NCI-H460 (cell line): ENCODE measurements at places on chromosomes 3 and 15.

- DNase-seq, result no peak
These were observed 23.7 kb downstream of the RBM5 start for GRCh38 chr3:50112462-50112861.

- no peak for DNase-seq
These were observed 172.0 kb downstream of the UNC13C start for GRCh38 chr15:54150255-54150654.

- DNase-seq, result no peak
These were observed 5.3 kb downstream of the ASB14 start for GRCh38 chr3:57287205-57287604.

GRCh38 chr3:109353057-109353456 is 15.7 kb upstream of the DPPA4 start:
- DNase-seq, result no peak

GRCh38 chr3:127839099-127839498 is 16.8 kb upstream of the MGLL start:
- DNase-seq, result no peak

GRCh38 chr3:108416111-108416869 is 94.1 kb downstream of the MYH15 start:
- no peak for DNase-seq

DNA sequence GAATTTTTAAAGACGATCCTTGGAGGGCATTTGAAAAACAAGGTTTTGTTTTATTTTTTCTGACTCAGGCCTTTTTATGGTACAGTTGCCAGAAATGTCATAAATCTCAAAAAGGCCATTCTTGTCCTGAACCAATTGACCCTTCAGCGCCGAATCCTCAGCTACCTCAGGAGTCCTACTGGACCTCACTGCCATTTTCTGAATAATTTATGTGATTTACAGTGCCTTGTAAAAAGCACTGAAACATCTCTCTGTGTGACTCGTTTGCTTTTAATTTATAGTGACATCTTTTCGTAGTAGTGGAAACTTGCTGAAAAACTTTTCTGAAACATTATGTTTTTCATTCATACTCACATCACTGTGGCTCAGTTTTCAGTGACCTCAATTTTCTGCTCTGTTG is 72.2 kb upstream of the ARL6 start:
- DNase-seq, result no peak

GRCh38 chr3:53996141-53996874 is 104.6 kb upstream of the SELENOK start:
- no peak for DNase-seq

- no peak for DNase-seq
These were observed 131.2 kb upstream of the SMAD3 start for GRCh38 chr15:66933932-66934867.

DNA sequence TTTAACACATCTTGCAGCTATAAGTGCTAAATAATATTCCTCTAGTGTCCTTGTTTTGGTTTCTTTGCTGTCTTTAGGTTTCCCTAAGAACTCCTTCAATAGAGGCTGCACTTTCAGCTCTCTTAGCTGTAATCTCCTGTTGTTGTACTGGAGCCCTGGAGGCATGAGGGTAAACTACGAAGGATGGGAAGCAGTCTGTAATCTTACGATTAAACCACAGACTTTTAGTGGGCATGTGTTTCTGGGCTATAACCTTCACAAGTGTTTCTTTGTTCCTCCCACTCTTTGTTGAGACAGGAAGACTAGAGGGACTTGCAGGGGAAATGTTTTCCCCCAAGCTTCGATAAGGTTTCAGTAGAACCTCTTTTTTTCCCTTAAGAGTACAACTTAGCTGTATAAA is 1058.1 kb downstream of the NSUN3 start:
- no peak for DNase-seq

DNA sequence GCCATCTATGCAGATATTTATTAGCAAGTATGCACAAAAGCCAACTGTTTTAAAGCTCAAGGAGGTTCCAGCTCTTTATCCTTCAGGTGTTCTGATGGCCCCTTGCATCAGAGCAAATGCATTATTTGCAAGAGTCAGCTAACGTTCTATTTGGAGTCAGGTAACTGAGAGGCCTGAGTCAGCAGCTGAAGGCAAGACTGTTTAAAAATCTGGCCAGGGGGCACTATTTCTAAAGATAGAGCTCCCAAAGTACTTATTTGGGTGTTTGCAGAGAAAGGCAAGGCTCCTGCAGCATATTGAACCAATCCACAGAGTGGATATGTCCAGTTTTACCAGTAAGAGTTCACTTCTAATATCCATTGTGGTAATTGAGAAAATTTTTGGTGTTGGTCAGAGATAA is 146.1 kb downstream of the LRTM1 start:
- DNase-seq, result no peak

DNA sequence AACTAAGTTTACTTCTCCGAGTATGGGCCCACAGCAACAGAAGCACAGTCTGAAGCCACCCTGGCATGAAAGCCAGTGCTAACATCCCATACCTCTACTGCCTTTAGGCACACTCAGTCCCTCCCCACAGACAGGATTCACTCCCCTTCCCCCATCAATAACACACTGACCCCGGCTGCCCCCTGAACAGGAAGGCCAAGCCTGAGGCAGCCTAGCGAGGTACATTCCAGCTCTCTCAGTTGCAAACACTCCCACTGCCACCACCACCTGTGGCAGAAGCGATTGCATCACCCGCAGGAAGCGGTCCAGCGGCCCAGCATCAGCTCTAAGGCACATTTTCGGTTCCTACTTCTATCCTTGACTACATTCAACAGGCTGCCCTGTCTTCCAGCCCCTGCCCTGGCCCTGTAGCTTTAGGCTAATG is 7.0 kb upstream of the BMF start:
- no peak for DNase-seq

DNA sequence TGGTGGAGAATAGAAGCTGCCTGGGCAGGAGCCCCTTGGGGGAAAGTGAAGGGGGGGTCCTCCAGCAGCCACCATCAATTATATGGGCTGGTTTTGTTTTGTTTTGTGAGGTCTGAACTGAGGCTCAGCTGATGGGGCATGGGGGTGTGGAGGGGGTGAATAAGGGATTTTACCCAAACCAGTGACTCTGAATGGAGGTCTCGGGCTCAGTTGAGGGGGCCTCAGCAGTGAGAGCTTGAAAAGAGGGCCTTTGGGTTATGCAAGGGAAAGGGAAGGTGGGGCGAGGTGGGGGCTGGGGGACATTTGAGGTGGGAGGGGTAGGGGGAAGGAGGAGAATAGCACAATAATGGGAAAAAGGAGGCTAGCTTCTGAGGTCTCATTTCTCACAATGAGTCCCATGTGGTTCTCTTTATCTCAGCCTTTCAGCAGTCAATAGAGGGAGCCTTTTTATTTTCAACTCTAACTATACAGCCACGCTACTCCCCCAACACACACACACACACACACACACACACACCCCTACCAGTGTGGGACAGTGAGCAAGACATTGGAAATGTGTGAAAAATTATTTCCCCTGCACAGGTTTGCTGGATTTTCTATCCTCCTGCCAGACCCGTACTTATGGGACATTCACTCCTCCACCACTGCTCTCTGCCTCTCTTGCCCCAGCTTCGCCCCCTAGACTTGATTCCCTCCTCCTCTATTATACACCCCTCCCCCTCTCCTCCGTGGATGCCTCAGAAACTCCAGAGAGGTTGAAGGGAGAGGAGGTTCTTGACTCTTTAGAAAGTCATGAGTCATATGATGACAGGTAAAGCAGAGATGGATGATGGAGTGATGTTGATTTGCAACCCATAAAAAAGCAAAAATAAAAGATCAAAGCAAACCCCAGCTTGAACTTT is 96.0 kb downstream of the GTPBP8 start:
- no peak for DNase-seq

DNA sequence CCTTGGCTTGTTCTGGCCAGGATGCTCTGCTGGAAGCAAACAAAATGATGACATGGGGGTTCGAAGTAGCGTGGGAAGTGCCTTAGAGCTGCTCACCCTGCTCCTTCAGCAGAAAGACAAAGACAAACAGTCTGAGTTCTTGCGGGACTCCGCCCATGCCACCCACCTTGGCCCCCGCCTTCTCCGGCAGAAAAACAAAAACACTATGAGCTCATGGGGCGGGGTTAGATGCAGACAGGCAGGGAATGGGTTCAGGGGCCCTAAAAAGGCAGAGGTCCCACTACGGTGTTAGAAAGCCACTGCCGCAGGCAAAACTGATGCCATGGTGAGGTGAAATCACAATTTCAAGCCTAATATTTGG is 9.7 kb upstream of the NCKIPSD start:
- no peak for DNase-seq

DNA sequence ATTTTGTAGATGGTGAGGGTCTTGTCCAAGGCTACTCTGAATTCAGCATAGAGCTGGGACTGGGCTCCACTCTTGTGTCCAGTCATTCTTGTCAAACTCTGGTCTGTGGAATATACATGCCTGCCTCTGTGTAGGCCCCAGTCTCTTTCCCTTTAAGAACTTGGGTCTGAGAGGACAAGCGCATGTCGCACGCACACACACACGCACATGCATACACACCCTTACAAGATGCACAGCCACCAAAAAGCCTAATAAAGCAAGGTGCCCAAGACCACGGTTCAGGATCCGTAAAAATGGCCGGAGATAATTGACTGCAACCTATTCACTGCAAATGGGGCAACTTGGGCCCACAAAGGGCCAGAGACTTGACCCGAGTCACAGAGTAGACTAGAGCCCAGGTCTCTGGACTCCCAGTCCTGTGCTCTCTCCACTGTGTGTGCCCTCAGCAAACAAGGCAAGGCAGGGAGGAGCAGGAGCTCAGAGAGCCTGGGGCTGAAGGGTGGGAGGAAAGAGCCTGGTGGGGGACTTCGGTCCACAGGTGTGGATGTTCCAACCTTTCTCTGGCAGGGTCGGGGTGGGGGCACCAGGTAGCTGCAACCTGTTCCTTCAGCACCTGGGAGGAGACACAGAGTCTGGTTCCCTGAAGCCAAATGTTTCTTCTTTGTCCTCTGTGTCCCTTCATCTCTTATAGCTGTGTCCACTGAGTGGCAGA is 914 bp upstream of the PAQR5 start:
- DNase-seq, result no peak
